ENCODE measurements at places on chromosomes 12 and 14.

DNA sequence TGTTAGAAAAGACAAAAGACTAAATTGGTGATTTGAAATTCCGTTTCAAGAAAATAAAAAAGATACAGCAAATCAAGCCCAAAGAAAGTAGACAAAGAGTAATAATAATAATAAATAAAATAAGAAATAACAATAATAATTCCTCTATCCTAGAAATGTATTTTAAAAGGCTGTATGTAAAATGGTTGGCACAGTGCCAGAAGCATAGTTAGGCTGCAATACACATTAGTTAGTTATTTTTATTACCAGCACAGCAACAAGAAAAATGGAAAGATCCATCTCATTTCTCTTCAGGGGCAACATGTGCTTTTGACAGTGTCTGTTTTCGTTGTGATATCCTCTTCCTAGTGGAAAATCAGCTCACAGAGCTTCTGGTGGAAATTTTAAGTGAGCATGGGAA is 174.1 kb upstream of the TMTC1 start:
- DNase-seq: no peak

GRCh38 chr12:25684070-25684469 is 131.0 kb upstream of the LMNTD1 start:
- no peak for DNase-seq

DNA sequence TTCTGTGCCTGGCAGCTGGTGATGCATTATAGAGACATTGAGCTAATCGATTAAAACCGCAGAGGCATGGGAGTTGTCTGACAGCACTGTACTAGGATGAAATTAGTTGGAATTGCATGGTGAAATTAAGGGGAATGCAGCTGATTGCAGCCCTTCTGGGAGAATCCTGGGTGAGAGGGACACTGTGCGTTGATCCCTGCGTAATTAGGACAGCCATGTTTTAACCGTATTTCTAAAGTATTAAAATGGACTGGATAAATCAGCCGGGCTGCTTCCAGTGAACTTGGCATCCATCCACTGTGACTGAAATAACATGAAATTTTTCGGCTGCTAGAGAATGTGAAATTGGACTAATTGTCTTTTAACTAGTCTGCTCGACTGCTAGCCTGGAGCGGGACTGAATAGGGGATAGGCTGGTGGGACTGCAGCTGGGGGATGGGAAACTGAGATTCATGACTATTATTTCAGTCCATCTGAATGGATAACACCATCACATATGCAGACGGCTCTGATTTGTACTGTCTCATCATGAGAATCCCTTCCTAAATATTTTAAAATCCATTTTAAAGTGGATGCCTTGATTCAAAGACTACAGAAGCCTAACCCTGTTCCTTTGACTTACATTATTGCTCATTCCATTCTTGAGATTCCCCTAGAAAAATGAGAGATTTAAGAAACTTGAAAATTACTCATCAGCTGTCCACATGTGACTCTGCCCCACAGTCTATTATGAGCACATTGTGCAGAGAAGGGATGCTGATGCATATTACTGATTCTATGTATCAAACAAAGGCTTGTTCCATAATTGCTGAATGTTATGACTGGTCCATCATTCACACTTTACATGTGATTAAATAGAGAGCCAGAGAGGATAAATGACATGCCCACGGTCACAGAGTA is 343.9 kb downstream of the NPAS3 start:
- no peak for DNase-seq

GRCh38 chr12:12979731-12980259 is 20.3 kb downstream of the HEBP1 start:
- no peak for DNase-seq

DNA sequence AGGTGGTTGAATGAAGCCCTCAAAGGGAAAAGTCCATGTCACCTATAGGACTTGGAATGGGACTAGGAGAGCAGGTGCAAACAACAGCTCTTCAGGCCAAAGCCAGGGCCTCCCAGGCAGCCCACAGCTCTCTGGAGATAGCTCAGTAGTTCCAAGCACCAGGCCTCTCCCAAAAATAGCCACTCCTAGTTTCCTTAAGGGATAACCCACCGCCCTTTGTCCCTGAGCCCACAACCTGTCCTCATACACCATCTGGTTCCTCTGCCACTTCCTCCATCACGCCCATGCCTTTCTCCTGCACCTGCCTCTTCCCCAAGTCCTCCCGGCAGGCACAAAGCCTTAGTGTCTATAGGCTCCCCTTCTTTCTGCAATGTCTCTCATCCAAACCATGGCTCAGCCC is 2.1 kb downstream of the RAB15 start:
- DNase-seq: no peak

DNA sequence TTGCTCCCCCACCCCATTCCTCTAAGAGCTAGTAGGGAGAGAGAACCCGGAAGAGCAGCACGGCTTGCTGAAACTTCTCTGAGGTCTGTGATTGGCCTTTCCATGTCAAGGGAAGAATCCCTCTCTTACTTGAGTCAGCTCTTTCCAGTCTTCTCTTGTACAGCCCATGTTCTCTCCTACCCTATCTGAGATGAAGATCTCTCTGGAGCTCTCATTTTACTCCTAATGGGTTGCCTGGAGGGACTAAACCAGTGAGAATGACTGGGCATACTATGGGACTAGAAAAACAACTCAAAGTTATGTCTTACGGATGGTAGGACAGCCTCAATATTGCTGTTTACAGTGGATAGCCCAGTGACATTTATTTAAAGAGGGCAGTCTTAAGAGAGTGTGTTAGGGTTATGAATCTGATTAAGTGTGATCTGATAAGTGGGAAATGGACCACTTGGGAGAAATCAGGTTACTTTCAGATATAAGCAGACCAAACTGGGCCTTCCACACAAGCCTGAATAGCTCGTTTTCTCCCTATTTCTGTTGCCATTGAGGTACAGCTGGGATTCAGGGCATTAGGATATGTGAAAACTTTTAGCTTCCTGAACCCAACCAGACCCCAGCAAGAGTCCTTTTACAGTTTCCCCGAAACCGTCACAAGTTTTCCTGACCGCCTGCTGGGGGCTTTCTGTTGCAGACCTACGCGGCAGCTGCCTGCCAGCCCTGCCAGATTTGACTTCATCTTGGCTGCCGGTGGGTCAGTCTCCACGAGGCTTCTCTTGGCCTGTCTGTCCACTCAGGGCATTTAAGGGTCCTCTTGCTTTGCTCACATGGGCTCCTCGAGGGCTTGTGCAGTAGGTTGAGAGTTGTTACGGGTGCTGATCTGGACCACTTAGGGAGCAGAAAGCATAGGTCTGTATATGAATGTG is 16.9 kb downstream of the ETV6 start:
- DNase-seq: no peak
